ENCODE measurements at places on chromosomes 11 and 22.

GRCh38 chr22:48949375-48950149 is 878.1 kb downstream of the BRD1 start:
- DNase-seq, result no peak

- DNase-seq, result no peak
Observed at GRCh38 chr11:127074151-127074761, 73.7 kb upstream of the KIRREL3 start.

GRCh38 chr11:122123263-122123929 is 7.4 kb upstream of the BLID start:
- no peak for DNase-seq

- no peak for DNase-seq
Observed at GRCh38 chr11:85540635-85541205, 86.4 kb downstream of the DLG2 start.

- DNase-seq, result no peak
Observed at GRCh38 chr11:130420478-130421198, 7.8 kb downstream of the ADAMTS8 start.

DNA sequence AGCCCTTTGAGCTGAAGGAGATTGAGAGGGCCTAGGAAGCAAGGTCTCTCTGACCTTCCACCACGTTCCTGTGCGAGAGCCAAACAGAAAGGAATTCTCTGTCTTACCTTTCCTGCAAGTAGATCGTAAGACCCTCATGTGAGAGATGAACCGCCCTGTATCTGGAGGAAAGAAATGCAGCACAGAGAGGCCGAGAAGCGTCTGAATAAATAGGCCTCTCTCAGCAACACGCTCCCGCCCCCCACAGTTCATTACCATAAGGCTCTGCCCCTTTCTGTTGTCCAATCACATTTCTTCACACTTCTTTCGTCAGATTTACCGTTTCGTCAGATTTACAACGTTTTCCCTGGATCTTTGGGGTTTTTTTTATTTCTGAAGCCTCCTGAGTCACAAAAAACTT is 90.3 kb downstream of the BLID start:
- no peak for DNase-seq

DNA sequence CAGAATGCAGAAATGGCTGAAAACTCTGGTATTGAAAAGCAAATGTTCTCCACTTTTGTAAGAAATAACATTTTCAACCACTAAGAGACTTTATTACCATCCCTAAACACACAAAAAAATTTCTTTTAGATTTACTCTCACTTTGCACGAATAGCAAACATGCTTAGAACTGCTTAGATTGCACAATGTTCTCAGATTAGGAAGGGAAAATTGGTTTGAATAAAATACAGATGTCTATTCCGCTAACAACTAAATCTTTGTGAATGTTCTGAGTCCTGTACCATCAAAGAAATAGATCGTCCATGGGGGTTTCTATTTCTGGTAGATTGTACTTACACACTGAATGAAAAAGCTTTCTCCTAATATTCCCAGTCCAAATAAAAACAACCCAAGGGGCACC is 40.1 kb downstream of the BDNF start:
- DNase-seq, result no peak

DNA sequence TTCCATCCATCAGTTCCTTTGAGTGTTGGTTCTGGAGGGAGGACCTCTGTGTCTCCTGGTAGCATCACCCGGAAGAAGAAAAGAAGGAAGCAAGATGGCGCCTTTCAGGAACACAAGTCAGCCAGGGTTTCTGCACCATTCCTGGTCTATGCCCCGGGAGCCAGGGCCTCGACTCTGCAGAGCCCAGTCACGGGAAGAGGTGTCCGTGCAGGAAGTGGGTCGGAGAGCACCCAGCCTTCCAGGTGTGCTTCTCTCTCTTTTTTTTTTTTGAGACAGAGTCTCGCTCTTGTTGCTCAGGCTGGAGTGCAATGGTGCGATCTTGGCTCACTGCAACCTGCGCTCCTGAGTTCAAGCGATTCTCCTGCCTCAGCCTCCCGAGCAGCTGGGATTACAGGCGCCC is 21.2 kb downstream of the MRPL21 start:
- DNase-seq, result no peak

GRCh38 chr11:112652786-112653390 is 308.3 kb upstream of the NCAM1 start:
- DNase-seq, result no peak

DNA sequence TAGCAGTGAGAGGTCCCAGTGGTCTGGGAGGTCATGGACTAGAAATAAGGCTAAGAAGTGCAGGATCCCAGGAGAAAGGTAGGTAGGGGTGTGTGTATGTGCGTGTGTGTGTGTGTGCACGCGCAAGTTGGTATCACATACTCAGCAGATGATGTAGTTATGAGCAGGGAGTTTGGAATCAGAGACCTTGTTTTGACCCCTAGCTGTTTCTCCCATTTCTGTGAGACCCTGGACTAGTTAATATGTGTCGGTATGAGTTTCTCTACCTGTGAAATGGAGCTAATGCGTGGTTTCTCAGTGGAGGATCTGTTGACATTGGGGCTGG is 1.3 kb downstream of the SERPING1 start:
- no peak for DNase-seq

GRCh38 chr22:44729391-44730021 is 22.9 kb upstream of the ARHGAP8 start:
- DNase-seq, result no peak

GRCh38 chr11:2301631-2302305 is at the start of the genes C11orf21 and TSPAN32:
Gene C11orf21, minus strand, starts transcription at chr11:2301918. Its CDS starts 110 bp downstream, at chr11:2301808.
Gene TSPAN32, plus strand, starts transcription at chr11:2302013. Its CDS starts 137 bp downstream, at chr11:2302150.
- DNase-seq, result peak; percentile 50

GRCh38 chr11:113873236-113873626 is 2.1 kb downstream of the USP28 start:
- DNase-seq, result no peak
